GM23338 (cell line): ENCODE measurements at places on chromosomes 7 and 10.

DNA sequence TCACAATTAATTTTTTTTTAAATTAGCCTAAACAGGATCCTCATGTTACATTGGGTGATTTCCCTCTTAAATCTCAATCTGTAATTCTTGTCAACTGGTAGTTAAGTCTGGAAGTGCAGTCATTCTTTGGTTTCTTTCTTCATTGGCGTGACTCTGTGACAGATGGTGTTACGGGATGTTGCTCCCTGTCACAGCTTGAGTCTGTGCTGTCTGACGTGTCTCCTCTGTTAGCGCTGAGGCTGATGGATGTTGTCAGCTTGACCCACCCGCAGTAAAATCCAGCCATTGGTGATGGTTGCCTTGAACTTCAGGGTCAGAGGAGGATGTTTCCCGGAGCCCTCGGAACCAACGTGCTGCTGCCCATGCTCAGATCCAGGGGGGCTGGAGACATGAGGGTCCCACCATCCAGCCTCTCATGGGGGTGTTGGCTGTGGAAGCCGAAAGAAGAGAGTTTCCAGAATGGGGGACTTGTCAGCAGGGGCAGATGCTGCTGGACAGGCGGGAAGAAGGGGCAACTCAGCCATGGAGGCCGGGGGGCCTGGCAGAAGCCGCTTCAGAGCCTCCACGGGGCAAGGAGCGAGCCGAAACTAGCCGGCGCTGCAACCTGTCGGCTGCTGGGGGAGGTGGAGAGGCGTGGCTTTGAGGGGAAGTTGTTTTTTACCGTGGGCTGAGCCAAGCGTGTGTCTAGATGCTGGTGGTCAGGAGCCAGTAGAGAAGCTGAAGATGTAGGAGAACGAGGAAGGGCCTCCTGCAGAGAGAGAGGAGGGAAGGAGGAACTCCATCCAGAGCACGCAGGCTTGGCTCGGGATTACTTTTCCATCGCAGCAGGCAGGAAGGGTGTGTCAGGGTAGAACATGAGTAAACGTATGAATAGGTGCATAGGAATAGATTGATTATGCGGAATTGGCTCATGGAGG lies 3.5 kb downstream of the SUN1 start:
- no peaks in the 10 kb centered on the region for H3K27me3 ChIP-seq
- H3K4me1 ChIP-seq = peaks cover 9% of the 10 kb centered on the region; the same call in 1 of the 2 replicates
- H3K4me3 ChIP-seq = no peak overlapping the region
- H3K27ac ChIP-seq = peak overlapping the region; percentile 61; the same call in 1 of the 2 replicates
- H3K36me3 ChIP-seq = peaks cover 6% of the 10 kb centered on the region; the same call in 1 of the 2 replicates

DNA sequence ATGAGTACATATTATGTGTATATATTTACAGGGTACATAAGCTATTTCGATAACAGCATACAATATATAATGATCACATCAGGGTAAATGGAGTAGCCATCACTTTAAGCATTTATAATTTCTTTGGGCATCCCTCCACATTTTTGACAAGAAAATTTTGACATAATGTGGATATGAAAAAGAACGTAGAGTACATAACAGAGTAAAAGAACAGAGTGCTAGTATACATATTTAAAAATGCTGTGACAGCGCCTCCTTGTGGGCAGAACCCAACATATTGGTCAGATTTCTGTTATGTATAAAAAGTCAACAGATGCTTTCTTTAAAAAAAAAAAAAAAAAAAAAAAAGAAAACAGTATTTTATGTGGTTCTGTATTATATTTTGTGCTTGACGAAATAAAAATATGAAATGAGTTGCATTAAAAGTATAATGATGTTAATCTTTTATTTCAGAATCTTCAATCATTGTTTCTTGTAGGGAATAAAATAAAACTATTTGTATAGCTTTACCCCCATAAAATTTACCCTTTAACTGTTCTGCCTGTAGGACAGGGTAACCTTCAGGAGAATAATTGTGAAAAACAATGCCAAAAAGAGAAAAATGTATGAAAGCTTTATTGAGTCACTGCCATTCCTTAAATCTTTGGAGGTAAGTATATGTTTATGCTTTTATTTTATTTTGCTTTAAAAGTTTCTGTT lies 18.3 kb upstream of the HBP1 start:
- peak; percentile 72 for DNase-seq
- H3K27me3 ChIP-seq = no peaks in the 10 kb centered on the region
- H3K4me3 ChIP-seq = no peak overlapping the region
- H3K36me3 ChIP-seq = no peaks in the 10 kb centered on the region
- H3K27ac ChIP-seq = no peak overlapping the region

- H3K4me3 ChIP-seq = peak overlapping the region; percentile 60
- peak; percentile 1 for DNase-seq
- H3K4me1 ChIP-seq = peaks cover 70% of the 10 kb centered on the region
- H3K27ac ChIP-seq = no peak overlapping the region
- H3K27me3 ChIP-seq = peaks cover 99% of the 10 kb centered on the region
- H3K36me3 ChIP-seq = no peaks in the 10 kb centered on the region
Measured at GRCh38 chr7:97004247-97005182, 838 bp upstream of the DLX6 start.

- no peaks in the 10 kb centered on the region; the same call in 1 of the 2 replicates for H3K4me1 ChIP-seq
- no peak overlapping the region for H3K27ac ChIP-seq
- no peaks in the 10 kb centered on the region for H3K27me3 ChIP-seq
- no peak overlapping the region for H3K4me3 ChIP-seq
- H3K36me3 ChIP-seq = no peaks in the 10 kb centered on the region
- DNase-seq = no peak
Measured at GRCh38 chr7:132393789-132394261, 182.4 kb downstream of the PLXNA4 start.

DNA sequence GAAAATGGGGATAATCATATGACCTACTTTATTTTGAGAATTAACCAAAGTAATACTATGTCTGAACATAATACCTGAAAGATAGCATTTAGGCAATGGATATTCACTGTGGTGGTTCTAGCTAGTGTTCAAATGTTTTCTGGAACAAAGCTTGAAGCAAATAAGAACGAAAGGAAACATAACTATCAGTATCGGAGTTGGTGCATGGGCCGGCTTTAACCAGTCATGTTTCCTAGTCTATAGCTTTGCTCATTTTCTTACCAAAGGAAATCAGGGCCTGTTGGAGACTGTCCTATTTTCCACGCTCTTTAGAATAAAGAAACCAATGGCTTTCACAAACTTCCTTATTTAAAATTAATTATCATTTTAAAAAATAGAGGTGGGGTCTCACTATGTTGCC lies 8.9 kb downstream of the IL2RA start:
- H3K4me1 ChIP-seq = no peaks in the 10 kb centered on the region
- no peak overlapping the region for H3K4me3 ChIP-seq
- no peak for DNase-seq
- no peak overlapping the region for H3K27ac ChIP-seq

DNA sequence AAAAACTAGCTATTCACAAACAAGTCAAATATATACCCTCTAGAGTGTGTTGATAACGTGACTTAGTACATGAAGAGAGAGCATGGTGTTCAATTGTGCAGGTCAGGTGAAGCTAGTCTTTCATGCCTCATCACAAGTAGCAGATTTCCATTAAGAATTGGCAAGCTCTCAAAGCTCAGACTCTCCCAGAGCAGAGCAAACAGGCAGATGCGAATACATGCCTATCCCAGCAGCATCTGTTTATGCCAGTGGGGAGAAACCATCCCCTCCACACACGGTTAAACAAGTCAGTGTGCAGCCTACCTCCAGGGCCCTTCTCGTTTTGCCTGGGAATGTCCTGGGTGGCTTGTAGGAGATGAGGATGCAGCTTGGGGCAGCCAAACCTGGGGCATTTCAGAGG lies 532.5 kb upstream of the C7orf33 start:
- no peak overlapping the region for H3K27ac ChIP-seq
- no peak overlapping the region for H3K4me3 ChIP-seq
- DNase-seq = no peak
- H3K36me3 ChIP-seq = no peaks in the 10 kb centered on the region
- H3K27me3 ChIP-seq = no peaks in the 10 kb centered on the region

- DNase-seq = peak; percentile 76
- H3K4me1 ChIP-seq = no peaks in the 10 kb centered on the region
- no peaks in the 10 kb centered on the region for H3K27me3 ChIP-seq
Measured at GRCh38 chr7:134632937-134633540, 13.6 kb upstream of the BPGM start.

DNA sequence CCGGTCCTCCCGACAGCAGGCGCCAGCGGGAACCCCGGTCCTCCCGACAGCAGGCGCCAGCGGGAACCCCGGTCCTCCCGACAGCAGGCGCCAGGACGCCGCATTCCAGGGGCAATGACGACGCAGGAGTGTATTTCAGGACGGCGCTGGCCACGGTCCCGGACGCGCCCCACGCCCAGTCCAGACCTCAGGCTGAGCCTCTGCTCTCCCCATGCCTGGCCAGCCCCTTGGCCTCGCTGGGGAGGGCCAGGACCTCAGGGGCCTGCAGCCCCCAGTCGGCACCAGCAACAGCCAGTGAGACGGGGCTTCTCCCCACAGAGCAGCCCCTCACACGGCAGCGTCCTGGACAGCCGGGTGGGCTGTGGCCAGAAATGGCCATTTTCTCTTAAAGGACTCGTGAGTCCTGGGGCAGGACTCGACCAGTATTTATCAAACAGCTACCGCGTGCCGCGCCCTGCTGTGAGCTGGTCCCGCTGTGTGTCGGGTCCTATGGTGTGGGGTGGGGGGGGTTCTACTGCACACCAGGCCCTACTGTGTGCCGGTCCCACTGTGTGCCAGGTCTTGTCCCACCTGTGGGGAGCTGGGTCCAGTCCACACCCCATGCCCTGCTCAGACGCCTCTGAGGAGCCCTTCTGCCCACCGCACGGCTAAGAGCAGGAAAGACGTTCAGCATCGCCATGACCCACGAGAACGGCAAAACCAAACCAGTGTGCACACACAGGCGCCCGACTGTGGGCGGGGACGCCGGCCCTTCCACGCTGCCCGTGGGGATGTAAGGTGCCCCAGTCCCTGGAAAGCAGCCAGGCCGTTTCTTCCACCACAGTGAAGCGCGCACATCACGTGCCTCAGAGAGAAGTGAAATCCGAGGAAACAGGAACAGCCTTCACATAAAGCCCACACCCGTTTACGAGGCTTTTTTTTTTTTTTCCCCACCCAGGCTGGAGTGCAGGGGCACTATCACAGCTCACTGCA lies 33.3 kb downstream of the GET4 start:
- H3K4me1 ChIP-seq = no peaks in the 10 kb centered on the region
- H3K4me3 ChIP-seq = peak overlapping the region; percentile 26; the same call in 1 of the 2 replicates
- no peak for DNase-seq
- H3K36me3 ChIP-seq = no peaks in the 10 kb centered on the region
- H3K27me3 ChIP-seq = peaks cover 8% of the 10 kb centered on the region
- no peak overlapping the region for H3K27ac ChIP-seq

- no peak overlapping the region for H3K27ac ChIP-seq
- peaks cover 4% of the 10 kb centered on the region; the same call in 1 of the 2 replicates for H3K4me1 ChIP-seq
- no peaks in the 10 kb centered on the region for H3K27me3 ChIP-seq
- no peaks in the 10 kb centered on the region for H3K36me3 ChIP-seq
- DNase-seq = peak; percentile 20
Measured at GRCh38 chr7:17680026-17680425, 260.3 kb downstream of the SNX13 start.

- no peak for DNase-seq
- H3K4me1 ChIP-seq = peaks cover 15% of the 10 kb centered on the region
- no peaks in the 10 kb centered on the region for H3K27me3 ChIP-seq
- no peak overlapping the region for H3K27ac ChIP-seq
Measured at GRCh38 chr7:22980422-22980821, 33.5 kb downstream of the HYCC1 start.
